ENCODE measurements at places on chromosomes 2 and 18.

- peak; percentile 20 for DNase-seq
Observed at GRCh38 chr2:69177785-69178636, 165.0 kb downstream of the ANTXR1 start.

DNA sequence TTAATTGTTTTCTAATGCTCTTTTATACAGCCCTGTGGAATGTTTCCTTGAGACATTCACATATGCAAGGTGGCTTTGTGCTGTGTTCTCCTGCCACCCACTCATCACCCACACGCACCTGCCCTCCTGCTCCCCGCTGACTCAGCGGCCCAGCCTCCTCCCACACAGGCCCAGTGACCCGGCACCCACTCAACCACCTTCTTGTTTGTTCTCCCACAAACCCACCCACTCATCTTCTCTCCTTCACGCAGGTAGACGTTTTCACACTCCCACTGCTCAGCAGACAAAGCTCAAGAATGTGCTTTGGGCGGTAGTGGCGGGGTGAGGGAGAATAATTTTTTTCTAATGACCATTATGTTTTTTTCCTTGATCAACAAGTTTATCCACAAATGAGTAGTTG lies 28.6 kb upstream of the NEMP2 start:
- peak; percentile 15 for DNase-seq

DNA sequence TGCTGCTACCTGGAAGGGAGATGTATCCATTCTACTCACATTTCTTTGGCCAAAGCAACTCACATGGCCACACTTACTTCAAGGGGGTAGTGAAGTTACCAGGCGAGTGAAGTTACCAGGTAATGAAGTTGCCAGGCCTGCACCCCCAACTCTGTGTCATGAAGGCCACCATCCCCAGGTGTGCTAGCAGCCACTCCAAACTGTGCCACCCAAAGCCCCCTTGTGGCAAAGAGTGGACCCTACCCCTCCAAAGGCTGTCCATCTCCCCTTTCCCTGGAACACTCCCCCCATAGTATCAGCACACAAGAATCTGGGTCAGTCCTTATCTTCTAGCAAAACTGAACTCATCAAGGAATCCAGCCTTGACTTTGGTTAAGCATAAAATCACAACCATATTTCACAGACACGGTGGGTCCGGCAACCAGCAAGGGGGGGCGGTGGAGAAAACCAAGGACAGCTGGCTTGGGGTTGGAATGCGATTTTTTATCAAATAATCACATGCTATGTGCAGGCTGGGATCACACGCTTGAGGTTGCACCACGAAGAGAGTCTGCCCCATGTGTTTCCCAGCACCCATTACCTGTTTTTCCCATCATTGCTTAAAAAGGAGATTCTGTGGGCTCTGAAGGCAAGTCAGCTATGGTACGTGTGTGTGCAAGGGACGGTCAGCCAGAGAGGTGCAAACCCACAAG lies 60.9 kb downstream of the ZFP36L2 start:
- DNase-seq, result no peak

GRCh38 chr18:11762429-11762828 lies 73.4 kb downstream of the GNAL start:
- DNase-seq, result no peak

DNA sequence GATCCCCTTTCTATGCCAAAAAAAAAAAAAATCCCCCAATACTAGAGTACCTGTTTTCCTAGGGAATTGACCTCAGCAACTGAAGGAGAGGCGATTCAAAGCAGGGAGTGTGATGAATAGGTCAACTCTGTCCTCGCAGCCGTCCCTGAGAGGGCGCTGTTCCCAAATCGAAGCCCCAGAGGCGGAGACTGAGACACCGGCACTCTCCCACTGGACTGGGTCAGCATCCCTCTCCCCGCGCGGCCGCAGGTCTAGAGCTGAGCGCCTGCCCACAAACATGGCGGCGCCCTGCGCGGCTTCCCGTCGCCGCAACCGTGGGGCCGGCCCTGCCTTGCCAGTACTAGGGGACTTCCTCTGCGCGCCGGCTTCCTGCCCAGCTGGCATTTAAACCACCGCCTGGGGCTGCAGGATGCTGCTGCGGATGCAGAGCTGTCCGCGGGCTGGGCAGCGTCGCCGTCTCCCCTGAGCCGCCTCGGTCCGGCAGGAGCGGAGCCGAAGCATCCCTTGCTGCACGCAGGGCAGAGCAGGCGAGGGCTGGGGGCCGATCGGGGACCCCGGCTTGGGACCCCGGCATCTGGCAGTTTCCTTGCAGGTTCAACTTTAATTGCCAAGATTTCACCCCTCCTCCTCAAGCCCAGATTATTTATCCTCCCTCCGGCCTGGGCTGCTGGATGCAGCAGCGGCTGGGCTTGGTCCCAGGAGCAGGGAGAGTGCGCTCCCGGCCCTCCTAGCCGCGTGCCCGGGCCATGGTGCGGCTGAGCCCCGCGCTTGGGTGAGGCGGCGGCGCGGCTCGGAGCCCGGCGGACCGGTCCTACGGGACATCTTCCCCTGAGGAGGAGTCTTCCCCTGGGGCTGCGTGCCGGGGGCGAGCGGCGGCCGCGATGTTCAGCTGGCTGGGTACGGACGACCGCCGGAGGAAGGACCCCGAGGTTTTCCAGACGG lies at the start of gene EHD3:
EHD3 (plus strand) TSS at position 412 of the 942 bp plus-strand sequence; CDS start at position 882, 470 bp downstream.
- peak; percentile 80 for DNase-seq

- DNase-seq, result no peak
Observed at GRCh38 chr18:70578480-70578879, 289.6 kb downstream of the SOCS6 start.

GRCh38 chr2:69789772-69790600 lies 39.5 kb upstream of the GMCL1 start:
- no peak for DNase-seq

DNA sequence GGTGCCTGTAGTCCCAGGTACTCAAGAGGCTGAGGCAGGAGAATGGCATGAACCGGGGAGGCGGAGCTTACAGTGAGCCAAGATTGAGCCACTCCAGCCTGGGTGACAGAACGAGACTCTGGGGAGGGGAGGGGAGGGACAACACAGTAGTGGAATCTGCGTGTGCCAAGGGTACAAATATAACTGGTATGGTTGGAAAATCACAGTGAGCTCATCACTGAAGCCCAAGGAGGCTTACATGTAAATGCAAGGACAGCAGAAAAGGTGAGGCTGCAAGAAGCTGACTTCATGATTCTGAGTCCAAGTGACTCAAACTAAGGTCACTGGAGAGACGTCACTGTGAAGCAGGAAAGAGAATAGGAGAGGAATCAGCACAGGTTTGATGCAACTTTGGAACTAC lies 9.2 kb downstream of the SEPTIN10 start:
- DNase-seq, result no peak

DNA sequence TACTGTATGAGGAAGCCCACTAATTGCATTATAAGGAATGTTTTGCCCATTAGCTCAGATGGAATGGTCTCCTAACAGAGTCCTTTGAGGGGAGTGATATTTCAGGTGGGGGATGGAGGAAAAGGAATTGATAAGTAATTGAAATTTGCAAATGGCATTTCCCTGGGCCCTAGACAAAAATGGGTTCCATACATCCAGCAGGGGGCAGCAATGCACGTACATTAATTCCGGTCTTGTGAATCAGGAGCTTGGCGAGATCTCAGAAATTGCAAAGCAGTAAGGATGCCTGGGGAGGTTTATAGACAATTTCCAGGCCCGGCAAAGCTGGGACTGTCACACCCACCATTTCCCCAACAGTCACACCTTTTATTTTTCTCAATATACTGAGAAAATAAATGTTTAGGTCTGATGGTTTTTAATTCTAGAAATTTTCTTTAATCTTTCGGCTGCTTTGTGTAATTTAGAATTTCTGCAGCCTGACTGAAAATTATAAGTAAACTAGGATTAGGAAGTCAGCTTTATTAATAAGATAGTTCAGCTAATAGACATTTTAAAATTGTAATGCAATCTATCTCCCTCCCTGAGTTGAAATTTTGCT lies 122.8 kb downstream of the LYPD1 start:
- peak; percentile 20 for DNase-seq

- no peak for DNase-seq
Observed at GRCh38 chr2:71606244-71606643, 152.9 kb downstream of the DYSF start.

- DNase-seq, result no peak
Observed at GRCh38 chr18:21270453-21270852, 28.4 kb downstream of the GREB1L start.

DNA sequence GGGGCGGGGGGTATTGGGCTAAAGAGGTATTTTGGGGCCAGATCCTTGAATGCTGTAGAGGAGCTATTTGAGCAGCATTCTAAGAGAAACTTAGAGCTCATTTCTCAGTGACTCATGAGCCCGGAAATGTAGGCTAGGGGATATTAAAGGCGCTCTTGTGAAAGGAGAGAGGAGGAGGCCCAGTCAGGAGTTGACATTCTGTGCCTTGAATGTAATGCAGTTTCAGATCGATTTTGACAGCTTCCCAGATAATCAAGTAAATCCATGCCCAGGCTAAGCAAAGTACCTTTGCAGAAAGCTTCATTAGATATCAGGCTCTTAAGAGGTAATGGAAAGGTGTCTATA lies 1.5 kb downstream of the CAB39 start:
- DNase-seq, result peak; percentile 60

- DNase-seq, result no peak
Observed at GRCh38 chr2:237027712-237028029, 58.0 kb upstream of the COPS8 start.

DNA sequence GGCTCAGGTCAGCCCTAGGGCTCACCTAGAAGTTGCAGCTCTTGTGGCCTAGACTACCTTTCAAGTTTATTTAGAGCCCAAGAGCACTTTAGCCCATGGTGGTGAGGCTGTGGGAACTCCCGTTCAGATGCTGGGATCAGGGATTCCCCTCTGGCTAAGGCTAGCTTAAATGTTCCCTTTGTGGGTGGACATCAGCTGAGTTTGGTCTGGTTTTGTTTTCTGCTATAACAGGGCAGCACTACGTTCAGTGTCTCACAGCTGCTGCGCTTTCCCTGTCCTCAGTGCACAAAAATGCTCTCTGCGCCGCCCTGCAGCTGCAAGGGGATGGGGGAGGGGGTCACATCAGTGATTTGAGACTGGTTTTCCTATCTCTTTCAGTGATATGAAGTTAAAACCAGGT lies 170.5 kb upstream of the KCNJ3 start:
- DNase-seq, result no peak

- no peak for DNase-seq
Observed at GRCh38 chr2:57554348-57554747, 492.3 kb upstream of the VRK2 start.

DNA sequence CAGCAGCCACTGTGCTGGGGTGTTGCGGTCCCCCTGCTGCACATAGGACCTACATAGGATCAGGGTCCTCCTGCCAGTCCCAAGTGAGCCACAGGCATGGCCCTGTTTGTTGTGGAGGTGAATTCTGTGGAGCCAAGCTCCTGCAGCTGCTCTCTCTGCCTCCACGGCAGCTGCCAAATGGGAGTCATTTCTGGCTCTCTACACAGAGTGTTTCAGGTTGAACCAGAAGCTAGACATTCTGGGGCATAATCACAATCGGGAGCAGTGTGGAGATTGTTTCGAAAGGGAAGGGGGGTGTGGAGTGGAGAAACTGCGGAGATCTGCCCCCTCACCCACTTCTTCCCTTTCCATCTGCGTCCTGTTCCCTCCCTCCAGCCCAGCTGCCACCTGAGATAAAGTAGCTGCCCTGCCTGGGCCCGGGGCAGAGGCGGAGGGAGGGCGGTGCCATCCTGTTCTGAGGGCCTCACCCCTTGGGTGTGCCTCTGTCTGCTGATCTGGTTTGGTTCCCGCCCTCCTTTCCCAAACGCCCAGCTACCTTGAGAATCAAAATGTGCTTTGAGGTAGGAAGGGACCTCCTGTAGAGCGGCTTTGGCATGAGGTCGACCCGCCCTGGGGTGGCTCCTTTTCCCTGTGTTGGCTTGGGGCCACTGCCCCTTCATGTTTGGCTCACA lies 139.4 kb downstream of the WDSUB1 start:
- no peak for DNase-seq

DNA sequence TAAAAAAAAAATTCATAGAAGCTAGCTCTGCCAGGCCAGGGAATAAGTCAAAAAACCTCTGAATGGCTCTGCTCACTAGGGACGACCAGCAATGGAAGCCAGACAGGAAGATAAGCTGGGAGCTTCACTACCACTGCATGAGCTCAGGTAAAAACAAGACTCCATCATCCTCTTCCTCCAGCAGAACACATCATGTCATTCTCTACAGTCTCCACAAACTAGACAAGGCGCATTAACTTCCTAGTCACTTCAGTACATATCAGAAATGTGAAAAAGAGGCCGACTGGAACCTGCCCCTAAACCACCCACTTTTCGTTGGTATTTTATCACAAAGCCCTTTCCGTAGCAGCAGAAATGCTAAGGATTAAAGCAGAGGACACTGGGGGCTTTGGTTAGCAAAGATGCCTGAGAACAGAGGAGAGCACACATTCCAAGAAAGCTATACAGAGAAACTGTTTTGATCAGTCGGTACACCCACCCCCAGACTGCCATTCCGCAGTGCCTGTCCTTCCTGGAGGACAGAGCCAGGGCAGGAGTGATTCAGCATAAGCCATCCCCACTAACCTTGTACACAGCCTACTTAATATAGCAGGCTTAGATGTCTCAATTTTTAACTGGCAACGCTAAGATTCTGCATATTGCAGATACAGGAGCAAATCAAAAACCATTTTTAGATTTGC lies 53.4 kb downstream of the AAK1 start:
- DNase-seq, result no peak

- no peak for DNase-seq
Observed at GRCh38 chr2:205692104-205692503, 9.8 kb downstream of the NRP2 start.

GRCh38 chr2:160429248-160430000 lies 64.2 kb downstream of the RBMS1 start:
- DNase-seq, result peak; percentile 73

DNA sequence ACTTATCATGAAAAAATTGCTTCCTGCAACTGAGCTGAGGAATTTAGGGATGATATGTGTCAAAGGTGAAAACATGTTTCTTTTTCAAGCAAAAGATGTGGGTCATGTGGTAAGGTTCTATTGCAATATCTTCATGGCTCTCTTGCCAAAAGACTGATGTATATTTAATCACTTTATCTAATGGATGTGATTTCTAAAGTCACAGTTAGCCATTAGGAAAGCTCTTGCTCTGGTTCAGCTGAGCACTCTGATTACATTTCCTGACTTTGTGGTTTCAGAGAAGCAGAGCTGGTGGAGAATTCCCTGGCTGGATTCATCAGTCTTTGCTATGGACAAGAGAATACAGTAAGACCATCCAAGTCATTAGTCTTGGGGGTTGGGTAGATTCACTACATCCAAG lies 24.4 kb downstream of the SCN9A start:
- DNase-seq, result no peak

DNA sequence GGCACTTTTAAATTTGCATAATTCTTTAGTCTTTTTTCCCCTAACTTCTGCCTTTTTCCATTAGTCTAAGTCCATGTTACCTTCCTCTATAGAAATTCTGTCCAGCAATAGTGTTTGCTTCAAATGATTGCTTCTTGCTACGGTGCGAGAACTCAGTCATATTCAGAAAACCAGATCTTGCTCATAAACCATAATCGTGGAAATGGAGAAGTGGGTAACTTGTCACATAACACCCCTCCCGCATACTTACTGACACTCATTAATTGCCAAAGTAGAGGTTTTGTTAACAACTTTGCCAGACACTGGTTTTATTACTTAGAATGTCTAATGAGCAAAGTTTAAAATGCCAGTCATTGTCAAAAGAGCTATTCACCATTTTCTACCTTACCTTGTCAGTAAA lies 94.3 kb upstream of the TWSG1 start:
- DNase-seq, result no peak
